ENCODE measurements at places on chromosomes 1 and 21.

GRCh38 chr1:32869923-32870614, 643 bp downstream of the FNDC5 start:
- DNase-seq: no peak

DNA sequence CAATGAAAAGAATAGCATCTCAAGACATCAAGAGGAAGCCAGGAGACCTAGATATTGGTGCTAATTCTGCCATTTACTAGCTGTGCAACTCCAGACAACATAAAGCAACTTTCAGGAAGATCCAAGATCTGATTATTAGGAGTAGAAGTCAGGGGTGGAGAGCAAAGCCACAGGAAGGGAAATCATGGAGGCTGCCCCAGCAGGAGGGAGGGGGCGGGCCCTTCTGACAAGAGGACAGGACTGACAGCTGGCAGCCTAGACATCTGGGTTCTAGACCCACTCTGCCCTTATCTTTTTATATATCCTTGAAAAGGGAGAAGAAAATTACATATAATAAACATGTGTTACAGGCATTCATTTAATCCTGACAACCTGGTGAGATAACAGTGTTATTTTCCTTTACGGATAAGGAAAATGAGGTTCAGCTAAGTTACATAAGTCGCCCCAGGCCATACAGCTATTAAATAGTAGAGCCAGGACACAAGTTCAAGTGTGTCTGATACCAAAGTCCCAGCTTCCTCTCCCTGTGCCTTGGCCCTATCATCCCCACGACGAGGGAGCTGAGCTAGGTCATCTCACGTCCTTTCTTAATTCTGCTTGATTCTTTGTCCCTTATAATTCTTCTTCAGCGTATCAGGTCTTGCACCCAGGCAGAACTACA, 46.6 kb downstream of the ARHGEF11 start:
- DNase-seq: no peak

- no peak for DNase-seq
These were observed 44.3 kb upstream of the GTF2B start for GRCh38 chr1:88935522-88936222.

- DNase-seq: no peak
These were observed 245.9 kb upstream of the SGIP1 start for GRCh38 chr1:66288048-66288447.

GRCh38 chr21:42425591-42425990, 21.9 kb downstream of the UBASH3A start:
- DNase-seq: no peak

- DNase-seq: no peak
These were observed 104.2 kb upstream of the GCLM start for GRCh38 chr1:94013367-94013878.
